Transverse colon (tissue), 4 donors: ENCODE measurements at places on chromosomes 3 and 15.
A peak's percentile ranks its signal among the peaks of the same experiment; 100 is the strongest.

DNA sequence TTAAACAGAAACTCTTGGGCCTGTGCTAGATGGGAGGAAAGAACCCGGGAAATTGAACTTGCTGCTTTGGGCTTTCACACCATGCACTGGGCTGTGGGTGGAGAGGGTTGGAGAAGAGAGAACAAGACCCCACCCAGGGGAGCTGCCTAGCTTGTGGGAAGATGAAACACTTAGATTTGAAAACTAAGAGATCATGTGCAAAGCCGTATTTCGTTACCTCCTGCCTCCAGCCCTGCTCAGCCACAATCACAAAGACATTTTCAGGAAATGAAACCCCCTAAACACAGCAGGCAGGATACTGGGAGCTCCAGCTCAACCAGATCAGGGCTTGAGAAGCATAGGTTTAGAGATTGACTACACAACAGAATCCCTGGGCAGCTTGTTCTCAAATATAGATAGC, 183.0 kb upstream of the C2CD4B start:
- DNase-seq, result no peak
- no peaks in the 10 kb centered on the region for H3K36me3 ChIP-seq
- no peak overlapping the region for H3K4me3 ChIP-seq
- peaks cover 7% of the 10 kb centered on the region for H3K4me1 ChIP-seq

- no peaks in the 10 kb centered on the region for H3K36me3 ChIP-seq
- no peak overlapping the region for H3K27ac ChIP-seq
- H3K27me3 ChIP-seq, result no peaks in the 10 kb centered on the region
- H3K4me1 ChIP-seq, result peaks cover 6% of the 10 kb centered on the region
- no peak for DNase-seq
Measured at GRCh38 chr3:37256447-37256846, 82.1 kb upstream of the LRRFIP2 start.

DNA sequence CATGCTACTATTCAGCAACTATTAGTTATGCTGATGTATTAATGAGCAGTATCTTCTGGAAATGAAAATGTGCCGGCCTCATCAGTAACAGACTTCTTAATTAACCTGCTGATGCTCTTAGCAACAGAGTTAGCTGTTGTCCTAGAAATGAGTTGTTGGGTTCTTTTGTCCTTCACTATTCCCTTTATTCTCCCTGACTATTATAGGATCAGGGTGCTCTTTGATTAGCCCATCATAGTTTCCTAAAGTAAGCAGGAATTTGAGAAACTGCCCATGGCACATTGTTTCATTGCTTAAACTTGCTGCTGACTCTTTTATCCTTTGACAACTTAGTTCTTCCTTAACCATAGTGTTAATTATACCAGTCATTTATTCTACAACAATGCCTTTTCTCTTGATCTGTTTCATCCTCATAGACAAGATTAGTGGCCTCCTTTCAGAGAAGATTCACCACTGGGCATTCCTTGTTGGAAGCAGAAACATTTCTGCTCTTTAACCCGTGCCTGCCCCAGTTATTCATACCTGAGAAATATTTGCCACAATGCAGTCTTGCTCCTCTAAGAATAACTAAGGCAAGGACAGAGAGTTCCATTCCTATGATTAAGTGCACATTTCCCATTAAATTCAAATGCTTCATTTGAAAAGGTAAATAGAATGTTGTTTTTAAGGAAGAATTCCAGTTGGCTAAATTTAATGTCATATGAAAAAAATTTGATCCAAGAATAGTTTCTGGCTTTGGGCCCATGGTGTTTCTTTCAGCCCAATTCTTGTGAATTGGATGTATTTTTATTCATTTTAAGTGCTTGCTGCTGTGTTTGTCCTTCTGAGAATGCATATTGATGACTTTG, 573.3 kb upstream of the TBL1XR1 start:
- H3K27me3 ChIP-seq, result no peaks in the 10 kb centered on the region
- H3K4me1 ChIP-seq, result no peaks in the 10 kb centered on the region
- peak overlapping the region; percentile 19 for H3K27ac ChIP-seq
- no peak overlapping the region for H3K4me3 ChIP-seq
- no peak for DNase-seq
- H3K36me3 ChIP-seq, result no peaks in the 10 kb centered on the region

DNA sequence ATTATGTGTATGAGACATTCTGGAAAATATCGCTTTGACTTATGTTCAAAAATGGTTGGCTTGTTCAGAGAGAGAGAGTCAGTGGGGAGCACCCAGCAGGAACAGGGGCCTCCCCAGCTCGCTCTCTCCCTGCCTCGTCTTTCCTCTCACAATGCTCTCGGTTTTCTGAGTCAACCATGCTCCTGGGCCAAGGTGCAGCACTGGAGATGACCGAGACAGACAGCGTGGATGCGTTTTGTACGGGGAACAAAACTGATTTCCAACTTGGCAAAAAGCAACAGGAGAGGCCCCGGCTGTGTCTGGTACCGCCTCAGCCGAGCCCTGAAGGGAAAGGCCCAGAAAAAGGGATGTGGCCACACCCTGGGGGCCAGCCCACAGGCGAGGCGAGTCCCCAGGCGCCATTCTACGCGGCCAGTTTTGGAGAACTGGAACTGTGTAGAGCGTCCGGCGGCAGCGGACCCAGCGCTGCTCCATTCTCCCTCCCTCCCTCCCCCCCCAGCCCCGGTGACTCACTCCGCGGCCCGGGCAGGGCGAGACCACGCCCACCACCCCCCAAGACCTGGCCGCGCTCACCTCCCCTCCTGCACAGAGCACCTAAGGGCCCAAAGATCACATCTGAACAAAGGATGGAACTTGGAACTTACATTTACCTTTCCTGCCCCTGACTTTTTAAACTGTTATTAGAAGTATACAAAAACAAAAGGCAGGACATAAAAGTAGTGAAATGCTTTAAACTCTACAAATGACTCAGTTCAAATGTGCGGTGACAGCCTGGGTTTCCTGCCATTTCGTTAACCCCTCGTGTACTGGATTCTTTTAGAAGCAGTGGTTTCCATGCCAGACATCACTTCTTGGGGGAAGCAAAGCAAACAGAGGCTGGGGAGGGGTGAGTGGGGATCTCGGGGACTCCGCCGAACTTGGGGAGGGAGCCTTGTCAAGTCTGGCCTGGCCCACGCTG, 12.7 kb downstream of the ATP10A start:
- no peaks in the 10 kb centered on the region for H3K27me3 ChIP-seq
- H3K27ac ChIP-seq, result peak overlapping the region; percentile 85
- H3K4me1 ChIP-seq, result peaks cover 7% of the 10 kb centered on the region
- peak overlapping the region; percentile 17 for H3K4me3 ChIP-seq
- DNase-seq, result peak; percentile 64
- no peaks in the 10 kb centered on the region for H3K36me3 ChIP-seq

GRCh38 chr15:94229591-94230369, 1.6 kb upstream of the MCTP2 start:
- H3K4me3 ChIP-seq, result no peak overlapping the region
- H3K27me3 ChIP-seq, result no peaks in the 10 kb centered on the region

DNA sequence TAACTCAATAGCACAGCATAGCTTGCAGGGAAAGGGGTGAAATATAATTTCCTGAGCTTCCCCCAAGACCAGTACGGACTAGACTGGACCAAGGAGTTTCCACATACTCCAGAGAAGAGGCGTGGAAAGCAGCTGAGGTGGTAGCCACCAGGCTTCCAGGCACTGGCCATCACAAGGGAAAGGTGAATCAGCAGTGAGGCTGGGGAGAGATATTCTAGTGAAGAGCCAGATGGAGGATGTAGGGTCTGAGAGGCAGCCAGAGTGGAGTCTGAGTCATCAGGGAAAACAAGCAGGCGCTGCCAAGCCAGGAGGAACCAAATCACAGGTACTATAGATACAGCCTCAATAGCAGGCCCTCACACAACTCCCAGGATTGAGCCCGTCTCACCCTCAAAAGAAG, 9.6 kb upstream of the RASA2 start:
- H3K36me3 ChIP-seq, result no peaks in the 10 kb centered on the region
- DNase-seq, result no peak
- H3K27ac ChIP-seq, result no peak overlapping the region
- H3K4me1 ChIP-seq, result no peaks in the 10 kb centered on the region

DNA sequence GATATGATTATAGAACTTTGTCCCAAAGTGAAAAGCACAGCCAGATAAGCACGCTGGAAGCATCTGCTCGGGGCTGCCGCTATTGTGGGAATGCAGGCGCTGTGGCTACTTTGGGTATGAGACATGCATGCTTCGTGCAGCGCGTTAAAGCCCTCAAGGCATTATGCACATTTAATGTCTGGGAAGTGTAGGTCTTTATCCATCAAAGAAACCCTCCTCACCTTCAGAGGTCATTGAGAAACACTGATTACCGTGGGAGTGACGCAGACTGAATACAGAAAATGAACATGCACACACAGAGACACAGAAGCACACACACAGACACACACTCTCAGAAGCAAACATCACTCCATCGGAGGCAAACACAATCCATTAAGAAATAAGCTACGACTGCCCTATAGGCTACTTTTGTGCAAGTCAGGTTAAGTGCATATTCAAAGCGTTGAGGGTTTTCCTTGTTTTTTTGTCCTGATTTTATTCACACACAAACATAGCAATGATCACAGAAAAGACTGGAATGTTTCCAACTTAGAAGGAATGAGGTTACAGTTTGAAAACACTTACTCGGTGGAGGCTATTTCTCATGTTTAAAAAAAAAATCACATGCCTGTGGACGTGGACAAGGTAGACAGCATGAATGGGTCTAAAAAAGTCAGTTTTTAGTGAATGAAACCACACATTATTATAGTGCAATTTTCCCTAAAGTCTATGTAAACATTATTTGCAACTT, 68.5 kb downstream of the PLCH1 start:
- H3K4me1 ChIP-seq, result peaks cover 3% of the 10 kb centered on the region
- peak overlapping the region; percentile 16 for H3K4me3 ChIP-seq
- peak; percentile 10 for DNase-seq

DNA sequence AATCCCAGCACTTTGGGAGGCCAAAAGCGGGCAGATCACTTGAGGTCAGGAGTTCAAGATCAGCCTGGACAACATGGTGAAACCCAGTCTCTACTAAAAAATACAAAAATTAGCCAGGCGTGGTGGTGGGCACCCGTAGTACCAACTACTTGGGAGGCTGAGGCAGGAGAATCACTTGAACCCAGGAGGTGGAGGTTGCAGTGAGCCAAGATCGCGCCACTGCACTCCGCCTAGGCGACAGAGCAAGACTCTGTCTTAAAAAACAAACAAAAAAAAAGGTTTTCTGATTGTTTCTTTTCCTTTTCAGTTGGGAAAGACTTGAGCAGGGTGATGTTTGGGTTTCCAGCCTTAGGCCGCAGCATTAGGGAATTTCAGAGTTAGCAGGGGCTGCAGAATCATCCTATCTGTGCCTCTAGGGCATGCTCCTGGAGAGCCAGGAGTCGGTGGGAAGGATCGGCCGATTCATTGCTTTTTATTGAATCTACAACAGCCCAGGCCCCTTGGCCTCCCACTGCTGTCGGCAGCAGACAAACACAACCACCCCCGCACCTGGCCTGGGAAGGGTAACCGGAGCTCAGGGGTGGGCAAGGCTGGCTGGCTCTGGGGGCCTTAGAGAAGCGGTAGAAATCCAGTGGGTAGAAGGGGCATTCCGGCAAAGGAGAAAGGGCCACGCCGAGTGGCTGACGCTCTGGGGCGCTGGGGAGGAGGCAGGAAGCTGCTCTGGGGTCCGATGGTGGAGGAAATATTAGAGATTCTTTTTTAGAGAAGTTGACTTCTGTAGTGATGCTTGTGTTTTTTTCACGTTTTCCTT, 6.3 kb downstream of the CHAC1 start:
- no peak for DNase-seq
- no peaks in the 10 kb centered on the region for H3K27me3 ChIP-seq

GRCh38 chr15:70651303-70651845, 112.0 kb downstream of the UACA start:
- no peak overlapping the region for H3K4me3 ChIP-seq
- no peak overlapping the region for H3K27ac ChIP-seq
- H3K4me1 ChIP-seq, result no peaks in the 10 kb centered on the region
- H3K36me3 ChIP-seq, result no peaks in the 10 kb centered on the region
- H3K27me3 ChIP-seq, result no peaks in the 10 kb centered on the region

- H3K36me3 ChIP-seq, result no peaks in the 10 kb centered on the region
- H3K4me3 ChIP-seq, result no peak overlapping the region
- DNase-seq, result no peak
- H3K27me3 ChIP-seq, result no peaks in the 10 kb centered on the region
- peaks cover 7% of the 10 kb centered on the region for H3K4me1 ChIP-seq
Measured at GRCh38 chr3:194586836-194587235, 46.4 kb downstream of the TMEM44 start.

DNA sequence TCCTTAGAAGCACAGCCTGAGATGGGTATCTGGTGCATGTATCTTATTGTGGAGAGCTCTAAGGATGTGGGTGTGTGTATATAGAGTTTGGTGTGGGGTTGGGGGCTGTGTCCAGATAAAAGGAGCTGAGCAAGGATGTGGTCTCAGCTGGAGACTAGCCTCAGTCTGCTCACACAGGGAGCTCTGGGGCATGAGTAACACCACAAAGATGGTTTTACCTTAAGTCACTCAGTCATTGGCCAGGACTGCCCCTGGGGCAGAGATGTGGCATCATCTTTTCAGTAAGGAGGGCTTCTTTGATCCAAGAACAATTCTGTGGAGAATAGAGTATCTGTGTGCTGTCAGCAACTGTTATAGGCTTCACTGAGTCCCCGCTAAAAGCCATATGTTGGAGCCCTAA, 163.4 kb upstream of the NUDT16 start:
- H3K36me3 ChIP-seq, result no peaks in the 10 kb centered on the region
- no peak for DNase-seq

DNA sequence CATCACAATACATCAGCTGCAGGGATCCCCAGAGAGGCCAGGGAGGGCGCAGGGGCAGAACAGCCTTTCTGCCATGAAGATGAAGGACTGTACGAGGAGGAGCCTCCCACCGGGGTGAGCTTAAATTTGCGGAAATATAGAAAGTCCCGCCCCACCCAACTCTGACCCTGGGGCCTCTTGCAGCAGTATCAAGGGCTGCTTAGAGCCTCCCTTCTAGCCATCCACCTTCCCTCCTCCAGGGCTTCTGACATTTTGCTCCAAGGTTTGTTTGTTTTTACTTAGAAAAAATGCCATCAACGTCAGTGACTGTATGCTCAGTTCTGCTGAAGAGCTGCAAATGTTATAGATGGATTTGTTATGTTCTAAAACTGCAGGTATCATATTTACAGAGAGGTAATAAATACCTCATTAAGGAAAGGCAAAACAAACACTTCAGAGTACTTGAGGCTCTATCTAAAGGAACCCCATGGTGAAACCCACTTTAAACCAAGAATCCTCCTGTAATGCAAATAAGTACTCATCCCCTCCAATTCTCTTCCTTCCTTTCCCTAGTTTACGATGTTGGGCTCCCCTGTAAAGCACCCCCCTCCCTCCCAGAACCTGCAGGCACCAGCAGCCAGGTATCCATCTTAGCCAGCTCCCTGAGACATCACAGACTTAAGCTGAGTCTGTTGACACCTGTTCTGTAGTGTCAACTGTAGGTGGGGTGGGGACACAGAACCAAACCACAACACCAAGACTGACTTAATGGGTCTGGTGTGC, 30.5 kb downstream of the RFTN1 start:
- H3K27me3 ChIP-seq, result no peaks in the 10 kb centered on the region
- no peak overlapping the region for H3K4me3 ChIP-seq
- H3K36me3 ChIP-seq, result no peaks in the 10 kb centered on the region
- peak; percentile 35 for DNase-seq

- no peaks in the 10 kb centered on the region for H3K27me3 ChIP-seq
- no peak overlapping the region for H3K4me3 ChIP-seq
- peaks cover 42% of the 10 kb centered on the region for H3K4me1 ChIP-seq
- DNase-seq, result no peak
Measured at GRCh38 chr15:59294574-59295260, 78.0 kb downstream of the MYO1E start.

- H3K27ac ChIP-seq, result no peak overlapping the region
- no peak overlapping the region for H3K4me3 ChIP-seq
- H3K36me3 ChIP-seq, result no peaks in the 10 kb centered on the region
- DNase-seq, result peak; percentile 74
Measured at GRCh38 chr3:127831723-127832172, 9.4 kb upstream of the MGLL start.
